Omental fat pad (tissue), 4 donors: ENCODE measurements at places on chromosomes 1 and 21. TPM values are rescaled to one million over a fixed set of nuclear protein-coding genes. Genes with fewer than 3 reads are reported as not detected.

Gene CCT3
- total RNA-seq, result 231 TPM

Gene BMP8A
- not detected for total RNA-seq

Gene ERG
- total RNA-seq, result 63.2 TPM

Gene CFHR5
- not detected for total RNA-seq

Gene RGSL1
- total RNA-seq, result not detected

Gene RAB3B
- under 0.01 TPM for total RNA-seq

Gene DCST2
- 0.36 TPM for total RNA-seq

Gene CASQ2
- 2.1 TPM for total RNA-seq

Gene LRRC38
- 0.56 TPM for total RNA-seq

Gene PADI2
- total RNA-seq, result 1.6 TPM

Gene CD5L
- not detected for total RNA-seq

Gene FCRL1
- 0.28 TPM for total RNA-seq

Gene EPHA2
- 15.3 TPM for total RNA-seq

Gene FMOD
- total RNA-seq, result 65.0 TPM

Gene OVAAL
- not detected for total RNA-seq

Gene FDPS
- total RNA-seq, result 94.4 TPM

Gene ARHGAP30
- total RNA-seq, result 19.0 TPM

Gene NID1
- total RNA-seq, result 131 TPM

Gene LCE1C
- total RNA-seq, result not detected

Gene ATF6
- total RNA-seq, result 34.5 TPM
